NCI-H2107 (cell line): ENCODE measurements at places on chromosomes 3 and 15.

GRCh38 chr15:39171944-39172368, 408.9 kb upstream of the THBS1 start:
- peak; percentile 55 for DNase-seq

DNA sequence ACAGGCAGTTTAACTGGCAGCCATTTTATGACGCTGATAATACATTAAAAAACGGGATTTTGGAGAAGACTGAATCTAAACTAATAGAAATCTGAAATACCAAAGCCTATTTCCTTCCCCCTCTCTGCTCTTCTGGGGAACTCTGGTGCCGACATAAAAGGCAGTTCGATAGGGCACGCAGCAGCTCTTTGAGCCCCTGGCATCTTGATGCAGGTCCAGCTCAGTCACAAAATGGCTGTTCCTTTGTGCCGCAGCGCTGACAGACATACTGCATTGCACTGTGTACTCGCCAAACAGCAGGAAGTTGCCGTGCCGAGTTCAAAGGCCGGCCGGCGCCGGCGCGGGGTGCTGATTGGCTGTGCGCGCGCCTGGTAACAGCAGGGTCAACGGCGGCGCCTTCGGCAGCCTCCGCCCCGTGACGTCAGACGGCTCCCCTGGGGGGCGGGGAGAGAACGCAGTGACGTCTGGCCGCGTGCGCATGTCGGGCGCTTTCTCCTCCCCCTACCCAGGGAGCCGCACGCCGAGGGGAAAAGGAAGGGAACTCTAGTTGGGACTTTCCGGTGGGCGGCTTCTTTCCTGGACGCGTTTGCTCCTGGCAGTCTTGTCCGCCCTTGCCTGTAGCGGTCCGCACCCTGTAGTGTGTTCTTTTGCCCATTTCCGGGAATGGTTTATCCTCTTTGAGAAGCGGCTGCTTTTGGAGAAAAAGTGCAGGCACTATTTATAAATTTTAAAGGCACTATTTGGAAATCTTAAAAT, 4.0 kb downstream of the CHD2 start:
- peak; percentile 89 for DNase-seq

DNA sequence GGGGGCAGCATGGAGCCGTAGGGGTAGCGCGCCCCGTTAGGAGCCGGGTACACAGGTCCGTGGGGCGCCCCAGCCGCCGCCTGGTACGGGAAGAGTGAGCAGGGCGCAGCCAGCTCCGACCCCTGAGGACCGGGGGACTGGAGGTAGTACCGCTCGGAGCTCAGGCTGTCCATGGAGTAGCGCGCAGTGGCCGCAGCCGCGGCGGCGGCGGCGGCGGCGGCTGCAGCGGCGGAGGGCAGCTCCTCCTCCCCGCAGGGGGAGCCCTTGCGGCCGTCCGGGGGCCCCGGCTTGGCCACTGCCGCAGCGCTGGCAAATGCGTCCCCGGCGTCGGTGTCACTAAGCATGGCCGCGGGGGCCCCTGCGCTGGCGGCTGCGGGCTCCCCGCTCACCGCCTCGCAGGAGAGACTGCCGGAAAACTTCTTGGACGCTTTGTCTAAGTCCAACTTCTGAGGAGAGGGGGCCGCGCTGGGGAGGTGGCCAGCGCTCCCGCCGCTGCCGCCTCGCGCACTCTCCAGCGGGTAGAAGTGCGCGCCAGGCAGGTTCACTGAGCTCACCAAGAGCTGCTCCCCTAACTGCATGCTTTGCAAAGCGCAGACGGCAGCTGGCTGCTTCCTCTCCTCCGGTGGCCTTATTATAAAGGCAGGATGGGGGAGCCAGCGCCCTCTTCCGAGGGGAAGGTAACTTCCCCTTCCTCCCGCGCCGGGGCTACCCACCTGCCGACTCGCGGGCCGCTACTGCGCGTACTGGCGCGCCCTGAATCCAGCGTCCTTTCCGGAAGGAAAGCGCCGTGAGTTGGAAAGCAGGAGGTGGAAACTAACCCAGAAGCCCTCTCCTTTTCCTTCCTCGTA, at the start of gene EOMES:
TSS of gene EOMES (minus strand) at position 607 of the 848 bp plus-strand sequence. CDS start at position 578, 29 bp downstream.
- DNase-seq = no peak

DNA sequence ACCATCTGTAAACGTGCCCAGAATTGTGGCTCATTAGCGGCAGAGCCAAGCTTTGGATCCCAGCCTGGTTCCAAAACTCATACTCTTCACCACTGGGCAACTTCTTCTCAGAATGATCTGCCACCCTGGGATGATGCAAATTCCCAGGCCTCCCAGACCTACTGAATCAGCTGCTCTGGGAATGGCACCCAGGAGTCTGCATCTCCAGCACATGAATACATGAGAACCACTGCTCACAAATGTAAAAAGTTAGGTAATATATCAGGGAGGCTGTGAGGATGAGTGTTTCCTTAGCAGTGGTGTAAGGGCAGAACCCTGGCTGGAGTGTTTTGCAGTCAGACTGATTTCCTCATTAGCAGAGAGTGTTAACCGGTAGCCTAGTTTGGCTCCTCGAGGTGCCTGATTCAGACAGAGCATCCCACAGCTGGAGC, 94.2 kb downstream of the LIPC start:
- DNase-seq = no peak

- no peak for DNase-seq
Measured at GRCh38 chr3:188299068-188299467, 145.1 kb downstream of the LPP start.

- DNase-seq = no peak
Measured at GRCh38 chr3:144181062-144181461, 209.4 kb downstream of the DIPK2A start.

DNA sequence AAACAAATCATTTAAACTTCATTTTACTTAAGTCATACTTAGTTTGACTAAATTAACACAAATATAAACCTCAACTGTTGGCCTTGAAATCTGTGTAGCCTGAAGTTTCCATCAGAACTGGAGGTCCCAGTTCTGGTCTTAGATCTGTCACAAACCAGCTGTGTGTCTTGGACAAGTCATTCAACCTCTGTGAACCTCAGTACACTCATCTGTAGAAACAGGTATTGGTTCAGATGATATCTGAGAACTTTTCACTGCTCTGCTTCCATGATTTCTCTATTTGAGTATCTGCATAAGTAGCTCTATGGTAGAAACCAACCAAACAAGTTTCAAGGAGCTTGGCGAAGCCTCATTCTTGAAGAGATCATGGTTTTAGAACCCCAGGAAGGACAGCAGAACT, 60.4 kb upstream of the SLC2A2 start:
- DNase-seq = no peak

DNA sequence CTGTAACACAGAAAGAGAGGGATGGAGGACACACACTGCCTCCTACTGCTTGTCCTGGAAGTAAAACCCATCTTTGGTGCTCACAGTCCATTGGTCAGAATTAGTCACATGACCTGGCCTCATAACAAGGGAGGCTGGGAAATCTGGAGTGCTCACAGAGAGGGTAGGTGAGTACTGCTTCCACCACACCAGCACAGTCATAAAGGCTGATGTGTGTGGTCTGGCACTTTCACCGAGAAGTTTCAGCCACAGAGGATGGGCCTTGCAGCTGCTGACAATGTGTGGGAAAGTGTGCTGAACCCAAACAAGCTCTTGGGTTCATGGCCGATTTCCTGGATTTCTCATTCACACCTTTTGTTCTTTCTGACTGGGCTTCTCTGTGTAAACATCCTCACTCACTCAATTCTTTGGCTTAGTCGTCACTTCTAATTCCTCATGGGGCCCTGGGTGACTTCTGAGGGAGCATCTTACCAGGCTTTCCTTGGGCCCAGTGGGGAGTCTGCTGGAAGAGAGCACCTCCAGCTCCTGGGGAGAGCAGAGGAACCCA, 100.7 kb downstream of the ASB7 start:
- DNase-seq = no peak

DNA sequence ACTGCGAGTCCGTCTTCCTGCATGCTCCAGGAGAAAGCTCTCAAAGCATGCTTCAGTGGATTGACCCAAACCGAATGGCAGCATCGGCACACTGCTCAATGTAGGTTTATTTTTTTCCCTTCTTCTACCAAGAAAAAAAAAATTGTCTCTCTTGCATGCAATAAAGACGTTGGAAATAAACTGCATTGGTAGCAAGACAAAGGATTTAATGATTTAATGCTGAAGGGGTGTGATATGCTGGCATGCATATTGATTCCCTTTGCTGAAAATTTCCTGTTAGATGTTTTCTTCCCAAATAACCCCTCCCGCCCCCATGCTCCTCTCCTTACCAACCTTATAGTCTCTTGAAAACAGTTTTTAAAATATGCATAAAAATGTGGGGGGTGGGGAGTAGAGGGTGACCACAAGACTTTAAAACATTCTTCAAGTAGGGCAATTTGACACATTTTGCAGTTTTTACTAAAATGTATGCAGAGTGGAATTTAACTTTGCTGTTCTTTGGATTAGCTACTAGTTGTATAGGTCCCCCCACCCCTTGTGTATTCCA, 799 bp downstream of the RARB start:
- DNase-seq = no peak

- DNase-seq = no peak
Measured at GRCh38 chr15:52677593-52678467, 1.4 kb downstream of the ATOSA start.

- DNase-seq = no peak
Measured at GRCh38 chr3:119912220-119912619, 130.3 kb downstream of the NR1I2 start.

DNA sequence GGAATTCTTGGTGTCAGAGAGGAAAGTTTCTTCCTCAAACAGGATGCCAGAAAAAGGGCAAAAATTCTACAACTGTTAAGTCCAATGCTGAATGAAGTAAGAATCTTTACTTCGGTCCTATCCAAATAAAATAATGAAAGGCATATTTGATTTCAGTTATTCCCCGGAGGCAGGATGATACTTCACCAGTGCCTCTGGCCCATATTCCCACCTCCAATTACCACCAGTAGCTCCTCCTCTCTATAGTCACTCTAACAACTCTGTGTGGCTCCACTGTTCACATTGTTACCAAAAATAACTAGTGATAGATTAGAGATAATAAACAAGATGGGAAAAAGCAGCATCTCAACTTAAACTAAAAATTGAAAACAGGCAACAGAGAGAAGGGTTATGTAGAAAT, 20.7 kb downstream of the MAP1A start:
- DNase-seq = no peak

- no peak for DNase-seq
Measured at GRCh38 chr15:42018306-42019224, 2.3 kb downstream of the PLA2G4E start.

GRCh38 chr15:70344666-70345065, 246.9 kb upstream of the TLE3 start:
- no peak for DNase-seq

DNA sequence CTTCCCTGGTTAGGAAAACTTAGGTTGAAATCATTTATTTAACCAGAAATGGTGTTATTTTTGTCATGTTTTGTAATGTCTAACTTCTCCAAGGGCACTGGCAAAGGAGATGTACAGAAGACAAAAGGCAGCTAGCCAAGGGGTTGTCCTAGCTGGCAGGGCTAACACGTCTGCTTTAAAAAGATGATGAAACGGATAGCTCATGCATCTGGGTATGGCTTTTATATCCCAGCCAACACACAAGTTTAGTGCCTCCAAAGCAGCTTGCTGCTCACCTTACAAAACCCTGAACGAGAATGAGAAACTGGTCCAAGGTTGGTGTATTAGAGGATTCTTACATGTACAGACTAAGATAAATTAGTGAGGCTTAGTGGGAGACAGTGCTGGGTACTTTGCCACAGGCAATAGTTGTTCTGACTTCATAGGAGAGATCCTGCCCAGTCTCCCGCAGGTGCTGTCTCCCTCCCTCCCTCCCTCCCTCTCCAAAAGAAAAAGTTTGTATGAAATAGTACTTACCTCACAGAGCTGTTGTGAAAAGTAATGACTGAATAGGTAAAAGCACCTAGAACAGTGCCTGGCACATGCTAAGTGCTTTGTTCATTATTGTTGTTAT, 47.8 kb downstream of the KCNMB2 start:
- DNase-seq = peak; percentile 48

DNA sequence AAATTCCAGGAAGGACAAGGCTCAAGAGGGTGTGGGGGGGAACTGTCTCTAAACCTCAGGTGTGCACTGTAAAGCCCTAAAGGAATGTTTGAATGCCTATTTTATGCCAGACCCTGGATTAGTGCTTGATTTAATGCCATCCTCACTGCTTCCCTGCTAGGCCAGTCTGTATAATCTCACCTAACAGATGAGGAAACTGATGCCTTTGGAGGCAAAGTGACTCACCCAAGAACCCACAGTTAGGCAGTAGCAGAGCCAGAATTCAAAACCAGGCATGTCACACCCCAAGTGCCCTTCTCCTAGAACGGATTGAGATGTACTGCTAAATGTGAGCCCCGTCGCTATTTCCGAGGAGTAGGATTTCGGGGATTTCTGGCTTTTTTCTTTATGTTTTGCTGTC, 7.8 kb downstream of the CAMK1 start:
- no peak for DNase-seq

DNA sequence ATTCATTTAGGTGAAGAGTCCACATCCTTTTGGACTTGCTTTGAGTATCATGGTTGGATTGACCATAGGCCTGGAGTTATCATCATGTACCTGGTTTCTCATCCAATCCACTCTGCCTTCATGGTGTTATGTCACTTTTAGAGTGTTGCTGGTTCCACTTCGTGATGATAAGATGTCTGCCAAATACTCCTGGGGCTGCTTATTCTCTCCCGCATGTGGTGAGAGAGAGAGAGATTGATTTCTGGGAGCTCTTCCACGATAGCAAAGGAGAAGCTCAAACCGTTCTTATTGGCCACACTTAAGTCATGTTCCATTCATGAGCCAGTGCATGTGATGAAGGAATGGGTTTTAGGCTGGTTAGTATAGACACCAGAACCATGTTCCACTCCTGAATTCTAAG, 47.6 kb downstream of the MITF start:
- no peak for DNase-seq

- DNase-seq = no peak
Measured at GRCh38 chr3:38721207-38721772, 71.8 kb upstream of the SCN5A start.
